G401 (cell line): ENCODE measurements at places on chromosomes 6 and 20.

- no peak for DNase-seq
Measured at GRCh38 chr6:101231606-101232235, 161.8 kb upstream of the GRIK2 start.

- no peak for DNase-seq
Measured at GRCh38 chr6:16735014-16735413, 26.2 kb downstream of the ATXN1 start.

- DNase-seq: no peak
Measured at GRCh38 chr6:84906514-84906913, 142.1 kb upstream of the TBX18 start.

- DNase-seq: no peak
Measured at GRCh38 chr6:118377711-118378414, 170.2 kb upstream of the PLN start.

DNA sequence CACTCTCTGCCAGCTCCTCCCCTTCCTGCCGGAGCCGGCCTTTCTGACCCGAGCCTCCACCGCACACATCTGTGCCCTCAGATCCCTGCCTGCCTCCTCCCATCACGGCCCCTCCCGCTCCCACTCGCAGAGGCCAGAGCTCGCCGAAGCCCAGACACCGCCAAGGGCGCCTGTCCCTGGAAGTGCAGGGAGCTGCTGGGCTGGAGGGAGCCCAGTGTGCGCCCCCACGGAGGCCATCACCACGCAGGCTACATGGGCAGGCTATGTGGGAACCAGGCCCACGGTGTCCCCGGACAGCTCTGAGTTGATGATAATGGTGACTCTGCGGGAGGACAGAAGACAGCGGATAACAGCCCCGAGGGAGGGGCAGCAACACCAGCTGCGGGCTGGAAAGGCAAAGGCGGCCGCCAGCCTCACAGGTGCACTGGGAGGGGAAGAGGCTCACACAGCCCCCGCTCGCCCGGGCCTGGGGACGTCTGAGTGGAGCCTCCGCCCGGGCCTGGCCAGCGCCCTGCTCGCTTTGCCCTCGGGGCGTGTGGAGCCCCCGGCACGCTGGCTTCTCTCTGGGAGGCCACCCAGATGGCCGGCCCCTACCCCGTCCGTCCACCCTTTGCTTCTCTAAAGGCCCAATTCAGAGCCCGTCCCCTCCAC, 154.9 kb downstream of the DLL1 start:
- no peak for DNase-seq

DNA sequence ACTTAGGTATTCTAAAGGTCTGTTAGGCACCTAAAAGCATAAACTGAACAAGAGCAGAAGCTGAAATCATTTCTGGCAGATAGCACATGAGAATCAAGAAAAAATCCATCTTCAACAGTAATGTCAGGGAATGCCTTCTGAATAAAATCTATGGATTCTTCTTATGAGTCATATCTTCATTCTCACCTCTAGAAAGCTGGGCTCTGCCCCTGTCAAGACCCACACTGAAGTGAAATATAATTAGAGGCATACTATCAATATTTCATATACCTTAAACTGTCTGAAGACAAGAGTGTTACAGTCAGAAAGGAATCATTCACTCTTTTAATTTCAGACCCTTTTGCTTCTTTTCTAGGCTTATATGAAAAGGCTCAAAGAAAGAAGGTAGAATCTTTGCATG, 485.8 kb upstream of the PTCHD4 start:
- DNase-seq: no peak

DNA sequence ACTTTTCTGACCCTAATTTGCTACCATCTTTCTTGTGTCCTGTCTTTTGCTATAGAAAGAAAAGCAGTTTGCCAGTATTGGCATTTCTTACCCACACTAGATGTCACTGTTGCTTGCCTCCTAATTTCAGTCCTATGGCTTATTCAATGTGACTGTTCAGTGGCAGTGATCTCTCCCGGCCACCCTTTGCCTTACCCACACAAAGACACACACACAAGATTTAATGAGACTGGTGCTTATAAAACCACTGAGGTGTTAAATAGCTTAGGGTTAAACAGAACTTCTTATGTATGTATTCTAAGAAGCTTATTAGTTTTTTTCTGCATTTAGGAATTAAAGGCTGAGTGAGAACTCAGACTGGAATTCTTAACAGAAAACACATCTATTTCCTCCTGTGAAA, 233.6 kb upstream of the ASCC3 start:
- DNase-seq: peak; percentile 92

- DNase-seq: no peak
Measured at GRCh38 chr20:2663364-2663886, 591 bp downstream of the IDH3B start.

DNA sequence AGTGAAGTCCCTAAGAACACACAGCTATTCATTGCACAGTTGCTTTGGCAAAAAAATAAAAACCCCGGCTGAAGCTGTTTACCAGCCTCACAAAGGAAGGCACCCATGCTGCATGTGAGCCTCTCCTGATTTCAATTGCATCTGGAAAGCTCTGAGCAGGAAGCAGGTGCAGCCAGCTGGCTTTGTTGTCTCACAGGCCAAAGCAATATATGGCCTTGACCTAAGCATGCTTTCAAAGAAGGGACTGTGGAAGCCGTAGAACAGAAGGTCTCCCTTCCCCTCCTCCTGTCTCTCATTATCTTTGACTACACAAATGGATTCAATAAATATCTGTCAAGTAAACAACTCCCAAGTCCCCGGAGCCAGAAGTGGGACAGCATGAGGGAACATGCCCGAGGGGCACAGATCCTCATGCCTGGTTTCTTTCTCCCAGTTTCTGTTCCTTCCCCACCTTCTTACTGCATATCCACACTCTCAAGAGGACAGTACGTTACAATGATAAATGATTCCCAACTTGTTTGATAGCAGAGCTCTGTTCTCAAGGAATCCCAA, 57.2 kb upstream of the PCSK2 start:
- no peak for DNase-seq

GRCh38 chr6:146990821-146991798, 213.1 kb upstream of the STXBP5 start:
- DNase-seq: no peak

- peak; percentile 53 for DNase-seq
Measured at GRCh38 chr6:167898673-167899311, 72.1 kb downstream of the AFDN start.

DNA sequence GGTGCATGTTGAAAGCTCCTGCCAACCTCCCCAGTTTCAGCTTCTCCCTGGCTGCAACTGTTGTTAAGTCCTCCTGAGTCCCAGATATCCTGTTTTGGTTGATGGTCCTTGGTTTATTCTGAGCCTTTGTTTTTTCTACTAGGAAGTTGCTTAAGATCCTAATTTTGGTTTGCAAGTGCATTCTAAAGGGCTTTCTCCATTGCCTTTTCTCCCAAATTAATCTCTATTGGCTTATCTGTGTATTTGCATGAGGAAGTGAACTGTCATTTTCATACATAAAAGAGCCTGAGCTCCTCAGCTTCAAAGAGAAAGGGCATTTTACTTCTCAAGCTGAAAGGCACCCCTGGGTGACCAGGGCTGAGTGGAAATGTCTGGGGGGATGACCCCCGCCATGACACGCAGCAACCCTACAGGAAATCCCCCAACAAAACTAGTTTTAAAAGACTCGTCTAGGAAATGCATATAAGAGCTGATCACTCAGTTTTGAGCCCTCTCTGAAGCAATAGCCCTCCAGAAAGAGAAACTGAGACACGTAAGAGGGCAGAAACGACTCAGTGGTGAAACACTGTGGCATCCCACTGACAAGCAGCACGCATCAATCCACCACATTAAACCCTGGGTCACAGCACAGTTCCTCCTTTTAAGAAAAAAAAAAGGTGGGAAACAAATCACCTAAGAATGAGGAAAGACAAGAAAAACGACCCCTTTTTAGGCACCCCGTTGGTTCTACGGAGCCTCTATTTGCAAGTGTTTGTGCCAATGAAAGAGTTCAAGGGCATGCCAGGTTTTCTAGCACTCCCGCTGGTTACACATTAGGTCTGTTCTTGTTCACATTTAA, 140.9 kb downstream of the THBS2 start:
- no peak for DNase-seq

DNA sequence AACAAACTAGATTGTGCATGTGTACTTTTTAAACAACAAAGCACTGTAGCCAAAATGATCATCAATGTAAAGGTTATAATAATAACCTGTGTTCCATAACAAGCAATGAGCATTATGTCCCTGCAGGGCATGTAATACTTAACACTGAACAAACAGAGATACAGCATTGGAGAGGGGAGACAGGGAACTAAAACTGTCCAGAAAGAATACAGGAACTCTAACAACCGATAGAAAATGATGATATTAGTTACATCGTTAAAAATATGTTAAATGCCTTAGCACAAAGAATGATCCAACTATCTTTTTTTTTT, 80.5 kb downstream of the COL9A1 start:
- DNase-seq: no peak

GRCh38 chr20:1761116-1761515, 103.5 kb upstream of the SIRPG start:
- no peak for DNase-seq

DNA sequence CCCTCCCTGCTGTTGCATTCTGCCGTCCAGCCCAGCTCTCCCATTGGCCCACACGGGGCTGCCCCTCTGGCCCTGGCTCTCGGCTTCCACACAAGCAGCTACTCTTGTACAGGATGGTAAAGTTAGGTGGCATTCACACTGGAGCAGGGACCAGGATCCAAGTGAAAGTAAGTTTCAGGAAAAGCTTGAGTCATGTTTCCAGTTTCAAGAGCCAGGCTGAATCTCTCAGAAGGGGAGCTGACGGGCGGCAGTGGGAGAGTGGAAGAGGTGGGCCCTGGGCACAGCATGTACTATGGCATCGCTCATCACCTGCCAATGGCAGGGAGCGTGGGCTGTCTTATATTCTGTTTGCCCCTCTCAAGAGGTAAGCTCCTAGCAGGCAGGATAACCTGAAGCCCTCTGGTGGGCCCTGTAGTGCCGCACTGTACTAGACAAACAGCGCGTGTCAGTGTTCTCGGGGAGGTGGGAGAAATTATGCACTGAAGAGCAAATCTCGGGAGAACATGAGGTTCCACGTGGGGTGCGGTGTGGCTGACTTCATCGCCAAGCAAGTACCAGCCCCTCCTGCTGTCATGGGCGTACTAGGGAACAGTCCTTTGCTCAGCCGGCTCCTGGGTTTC, 241.5 kb downstream of the NRN1 start:
- no peak for DNase-seq

- DNase-seq: no peak
Measured at GRCh38 chr6:113679051-113679450, 178.1 kb upstream of the MARCKS start.

DNA sequence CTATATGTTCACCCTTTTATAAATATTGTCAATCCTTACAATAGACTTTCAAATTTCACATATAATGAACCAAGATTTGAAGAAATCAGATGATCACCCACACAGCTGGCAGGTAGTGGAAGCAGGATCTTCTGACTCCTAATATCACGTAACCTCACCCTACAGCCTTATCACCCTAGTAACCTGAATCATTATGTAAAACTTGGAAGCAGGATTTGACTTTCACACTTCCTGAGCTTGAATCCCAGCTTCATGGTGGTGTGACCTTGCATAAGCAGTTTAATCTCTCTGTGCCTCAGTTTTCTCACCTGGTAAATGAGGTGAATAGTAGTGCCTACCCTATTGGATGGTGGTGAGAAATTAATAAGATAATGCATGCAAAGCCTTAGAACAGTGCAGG, 16.4 kb downstream of the SPTLC3 start:
- DNase-seq: no peak

DNA sequence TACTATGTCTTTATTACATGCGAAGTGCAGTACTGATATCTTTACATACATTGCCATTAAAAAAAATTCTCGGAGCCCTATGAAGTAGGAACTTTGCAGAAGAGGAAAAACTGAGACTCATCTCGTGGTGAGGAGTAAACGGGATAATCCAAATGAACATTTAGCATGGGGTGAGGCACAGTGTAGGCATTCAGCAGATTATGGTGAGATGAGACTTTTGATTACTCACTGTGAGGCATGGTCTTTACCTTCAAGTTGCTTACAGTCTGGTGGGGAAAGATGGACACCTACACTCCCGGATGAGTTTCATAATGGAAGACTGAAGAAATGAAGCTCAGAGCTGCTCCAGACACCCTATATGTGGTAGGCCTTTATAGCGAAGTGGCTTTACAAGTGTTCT, 1.4 kb downstream of the RPRD1B start:
- no peak for DNase-seq

GRCh38 chr6:131581523-131581922, 8.5 kb downstream of the ARG1 start:
- DNase-seq: no peak

DNA sequence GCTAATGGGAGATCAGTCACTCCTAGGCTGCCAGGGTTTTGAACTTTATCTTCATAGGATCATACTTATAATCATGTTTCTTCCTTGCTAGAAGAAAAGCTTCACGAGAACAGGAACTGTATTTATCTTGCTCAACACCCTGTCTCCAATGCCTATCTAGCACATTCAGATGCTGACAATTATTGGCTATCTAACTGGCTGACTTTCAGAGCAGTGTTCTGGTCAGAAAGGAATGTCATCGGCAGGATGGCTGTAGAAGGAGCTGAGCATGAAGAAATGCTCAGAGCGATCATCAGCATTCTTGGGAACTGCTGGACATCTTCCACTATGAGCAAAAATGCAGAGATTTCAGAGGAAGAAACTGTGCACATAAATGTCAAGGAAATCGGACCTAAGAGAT, 628.0 kb upstream of the NRSN1 start:
- DNase-seq: no peak
